ENCODE measurements at places on chromosomes 13 and 19. TPM values are rescaled to one million over a fixed set of nuclear protein-coding genes. Genes with fewer than 3 reads are reported as not detected.

The PDE4C gene
- polyA plus RNA-seq: 0.50 TPM

The CEACAM21 gene
- polyA plus RNA-seq: 11.4 TPM

The CEACAM19 gene
- polyA plus RNA-seq: 5.1 TPM

The S1PR4 gene
- not detected for polyA plus RNA-seq

The TFPT gene
- 14.1 TPM for polyA plus RNA-seq

The CBLC gene
- 0.08 TPM for polyA plus RNA-seq

The NCAN gene
- polyA plus RNA-seq: not detected

The USP12 gene
- 9.5 TPM for polyA plus RNA-seq

The FUT1 gene
- 1.3 TPM for polyA plus RNA-seq

Data from ovary (tissue), 10 donors.